Left lobe of liver (tissue), 2 donors: ENCODE measurements at places on chromosomes 13 and 19. TPM values are rescaled to one million over a fixed set of nuclear protein-coding genes. Genes with fewer than 3 reads are reported as not detected.

ADGRE3 gene
- total RNA-seq, result 0.10 TPM

MBD3L3 gene
- not detected for total RNA-seq

ELF1 gene
- total RNA-seq, result 22.2 TPM

ADGRE1 gene
- 0.88 TPM for total RNA-seq

EPSTI1 gene
- 2.1 TPM for total RNA-seq

GSX1 gene
- not detected for total RNA-seq

DNA sequence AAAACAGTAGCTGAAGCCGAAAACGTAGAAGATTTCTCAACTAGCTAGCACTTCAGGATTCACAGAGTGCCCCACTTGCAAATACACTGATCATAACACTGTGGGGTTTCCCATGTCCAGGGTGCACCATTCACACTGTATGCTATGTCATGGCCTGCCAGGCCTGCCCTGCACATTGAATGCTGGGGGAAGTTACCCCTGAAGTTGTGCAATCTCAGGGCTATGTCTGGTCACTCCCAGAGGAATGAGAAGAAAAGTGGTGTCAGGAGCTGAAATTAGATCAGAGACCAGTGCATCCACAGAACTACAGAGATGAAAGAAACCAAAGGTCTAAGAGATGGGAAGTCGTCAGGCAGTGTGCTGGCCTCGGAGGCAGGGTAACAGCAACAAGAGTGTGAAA is 196.8 kb downstream of the RAP2A start:
- no peak for DNase-seq

DNA sequence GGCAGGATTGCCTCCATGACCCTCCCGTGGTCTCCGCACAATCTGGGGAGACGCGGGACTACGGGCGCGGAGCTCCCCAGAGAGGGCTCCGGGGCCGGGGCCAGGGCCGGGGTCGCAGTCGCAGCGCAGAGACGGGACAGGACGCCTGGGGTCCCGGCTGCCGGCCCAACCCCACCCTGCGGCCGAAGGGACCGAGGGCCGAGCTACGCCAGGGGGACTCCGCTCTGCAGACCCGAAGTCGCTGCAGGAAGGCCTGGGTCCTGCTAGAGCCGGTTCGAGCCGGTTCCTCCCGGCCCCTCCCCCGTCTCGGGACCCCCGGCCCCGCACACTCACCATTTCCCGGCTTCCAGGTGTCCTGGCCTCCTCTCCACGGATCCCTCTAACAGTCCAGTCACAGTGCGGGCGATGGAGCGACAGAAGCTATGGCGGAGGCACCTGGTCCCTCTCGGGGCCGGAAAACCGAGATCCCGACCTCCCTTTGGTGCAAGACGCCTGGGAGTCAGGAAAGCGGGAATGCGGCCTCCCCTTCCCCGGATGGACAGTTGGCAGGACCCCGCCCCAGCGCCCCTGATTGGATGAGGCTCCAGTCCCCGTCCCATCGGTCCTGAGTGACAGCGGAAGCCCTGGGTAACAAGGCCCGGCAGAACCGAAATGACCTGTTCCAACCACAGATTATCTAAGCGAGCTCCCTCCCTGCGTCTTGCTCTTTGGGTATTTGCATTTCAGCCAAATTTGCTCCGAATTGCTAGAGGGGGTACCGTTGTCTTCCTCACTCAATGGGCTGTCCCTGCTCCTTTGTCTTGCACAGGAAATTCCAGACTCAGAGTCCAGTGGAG is at the start of gene ZNF625:
ZNF625 (minus strand) TSS at position 512 of the 836 bp plus-strand sequence; CDS start at position 336, 176 bp downstream.
- peak; percentile 77 for DNase-seq

DNA sequence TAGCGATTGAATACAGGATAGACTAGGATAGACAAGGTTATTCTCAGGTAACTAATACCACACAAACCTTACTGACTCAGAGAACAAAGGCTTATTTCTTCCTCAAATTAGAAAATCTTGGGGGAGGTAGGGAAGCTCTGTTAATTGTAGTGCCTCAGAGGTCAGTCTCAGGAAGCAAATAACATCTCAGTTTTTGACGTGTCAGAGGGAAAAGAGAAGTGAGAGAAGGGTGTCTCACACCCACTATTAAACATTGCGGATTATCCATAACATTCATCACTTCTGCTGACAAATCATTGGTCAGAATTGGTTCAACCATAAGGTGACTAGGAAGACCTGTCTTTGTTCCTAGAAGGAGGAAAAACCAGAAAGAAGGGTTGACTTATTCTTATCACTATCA is 579.4 kb upstream of the MIR17HG start:
- DNase-seq, result no peak

DNA sequence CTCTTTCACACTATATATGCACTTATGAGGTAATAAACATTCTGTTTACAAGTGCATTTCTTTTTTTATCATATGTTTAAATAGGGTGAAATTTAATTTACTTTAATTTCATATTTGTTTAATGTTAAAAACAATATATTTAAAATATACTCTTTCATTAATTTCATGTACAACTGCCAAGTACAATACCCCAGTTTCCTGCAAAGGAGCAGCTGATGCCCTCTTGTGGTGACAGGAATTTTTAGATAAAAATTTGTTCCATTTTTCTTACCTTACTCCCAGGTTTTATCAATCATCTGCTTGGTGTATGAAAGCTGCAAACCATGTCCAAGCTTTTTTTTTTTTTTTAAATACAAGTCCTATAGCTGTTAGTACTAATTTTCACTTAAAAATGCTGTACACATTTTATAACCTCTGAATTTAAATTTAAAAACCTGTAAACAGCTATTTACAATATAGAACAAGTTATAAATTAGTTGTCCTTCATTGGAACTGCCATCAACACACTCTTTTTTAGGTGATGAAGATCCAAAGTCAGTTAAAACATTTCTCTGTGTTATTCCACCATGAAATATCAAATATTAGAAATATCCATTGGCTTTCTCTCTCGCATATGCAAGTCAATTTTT is 4.9 kb downstream of the PCDH20 start:
- DNase-seq, result no peak

- DNase-seq, result no peak
Measured at GRCh38 chr19:17831419-17831888, 10.1 kb upstream of the INSL3 start.
